ENCODE measurements at places on chromosomes 13 and 19. TPM values are rescaled to one million over a fixed set of nuclear protein-coding genes. Genes with fewer than 3 reads are reported as not detected.

The ARHGAP35 gene
- total RNA-seq = 31.0 TPM

The PROZ gene
- not detected for total RNA-seq

The UNC13A gene
- total RNA-seq = 0.03 TPM

The SULT2A1 gene
- total RNA-seq = not detected

The KIR3DL2 gene
- total RNA-seq = not detected

The C5AR2 gene
- total RNA-seq = not detected

The SIAH3 gene
- total RNA-seq = not detected

The C1QTNF9B gene
- not detected for total RNA-seq

The HRC gene
- total RNA-seq = 375 TPM

The CEACAM5 gene
- total RNA-seq = not detected

The CD177 gene
- total RNA-seq = 0.29 TPM

- DNase-seq = no peak
Observed at GRCh38 chr13:26473571-26474230, 83.8 kb upstream of the WASF3 start.

- DNase-seq = no peak
Observed at GRCh38 chr13:28735481-28736029, 16.8 kb upstream of the SLC46A3 start.

GRCh38 chr13:51162701-51163100 lies 51.6 kb upstream of the C13orf42 start:
- no peak for DNase-seq

- no peak for DNase-seq
Observed at GRCh38 chr13:43166644-43167457, 143.5 kb downstream of the DNAJC15 start.

GRCh38 chr13:33318744-33319143 lies 33.2 kb upstream of the STARD13 start:
- no peak for DNase-seq

- no peak for DNase-seq
Observed at GRCh38 chr19:50238043-50238442, 34.6 kb downstream of the MYH14 start.

DNA sequence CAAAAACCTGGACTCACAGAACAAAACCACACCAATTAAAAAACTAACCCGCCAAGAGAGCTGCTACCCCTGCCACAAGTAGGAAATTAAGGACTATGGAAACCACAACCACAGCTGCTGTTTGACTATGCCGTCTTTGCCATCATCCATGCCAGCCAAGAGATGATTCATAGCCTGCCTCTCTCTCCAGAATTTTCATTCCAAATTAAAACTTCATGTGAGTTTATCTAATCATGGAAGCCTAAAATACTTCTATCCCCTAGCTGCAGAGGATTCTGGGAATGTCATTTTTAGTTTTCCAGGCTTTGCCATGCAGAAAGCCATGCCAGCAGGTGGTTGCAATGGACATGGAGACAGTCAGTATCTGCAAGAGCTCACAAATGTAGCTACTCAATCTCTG lies 27.6 kb upstream of the GTF2F2 start:
- peak; percentile 86 for DNase-seq

DNA sequence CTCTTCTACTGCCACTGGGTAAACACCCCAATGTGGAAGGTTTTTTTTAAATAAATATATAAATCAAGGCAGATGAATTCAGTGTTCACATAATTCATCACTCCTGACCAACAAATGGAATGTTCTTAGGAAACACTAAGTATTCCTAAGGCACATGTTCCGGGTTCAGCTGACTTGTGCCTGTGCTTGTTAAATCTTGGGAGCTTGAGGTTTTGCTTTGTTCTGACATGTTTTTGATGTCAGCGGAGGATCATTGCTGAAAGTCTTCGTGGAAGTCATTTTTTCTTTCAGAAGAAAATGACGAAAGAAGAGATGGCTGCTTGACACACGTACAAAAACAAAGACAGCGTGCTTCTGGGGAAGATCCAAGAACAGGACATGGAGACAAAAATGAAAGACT lies 185.8 kb downstream of the MZT1 start:
- no peak for DNase-seq

DNA sequence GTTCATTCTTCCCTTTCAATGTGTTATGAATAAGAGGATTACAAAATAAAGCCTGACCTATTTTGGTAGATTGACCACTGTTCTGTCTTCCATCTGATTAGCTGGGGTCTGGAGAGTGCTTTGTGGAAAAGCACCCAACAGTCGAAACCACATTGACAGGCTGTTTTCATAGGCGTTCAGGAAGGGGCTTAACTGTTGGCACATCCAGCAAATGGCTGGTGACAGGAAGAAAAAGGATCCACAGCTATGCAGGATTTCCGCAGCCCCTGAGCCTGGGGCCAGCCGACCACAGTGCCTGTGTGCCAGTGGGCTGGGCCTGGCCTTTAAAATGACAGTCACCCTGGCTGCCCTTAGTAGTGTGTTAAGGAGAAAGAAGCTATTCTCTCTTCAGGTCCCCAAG lies 113.3 kb downstream of the SIPA1L3 start:
- peak; percentile 62 for DNase-seq

GRCh38 chr19:56983171-56983570 lies 136.6 kb upstream of the USP29 start:
- no peak for DNase-seq

- DNase-seq = no peak
Observed at GRCh38 chr13:102693250-102693649, 1.6 kb downstream of the METTL21C start.

DNA sequence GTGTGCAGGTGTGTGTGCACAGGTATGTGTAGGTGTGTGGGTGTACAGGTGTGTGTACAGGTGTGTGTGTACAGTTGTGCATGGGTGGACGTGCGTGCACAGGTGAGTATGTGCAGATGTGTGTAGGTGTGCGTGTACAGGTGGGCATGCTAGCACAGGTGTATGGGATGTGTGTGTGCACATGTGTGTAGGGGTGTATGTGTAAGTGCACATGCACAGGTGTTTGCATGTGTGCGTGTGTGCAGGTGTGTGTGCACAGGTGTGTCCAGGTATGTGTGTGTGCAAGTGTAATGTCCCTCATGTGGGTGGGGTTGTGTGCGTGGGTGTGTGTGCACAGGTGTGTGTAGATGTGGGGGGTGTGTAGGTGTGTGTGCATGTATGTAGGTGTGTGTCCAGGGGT lies 27.5 kb upstream of the TFDP1 start:
- DNase-seq = no peak

DNA sequence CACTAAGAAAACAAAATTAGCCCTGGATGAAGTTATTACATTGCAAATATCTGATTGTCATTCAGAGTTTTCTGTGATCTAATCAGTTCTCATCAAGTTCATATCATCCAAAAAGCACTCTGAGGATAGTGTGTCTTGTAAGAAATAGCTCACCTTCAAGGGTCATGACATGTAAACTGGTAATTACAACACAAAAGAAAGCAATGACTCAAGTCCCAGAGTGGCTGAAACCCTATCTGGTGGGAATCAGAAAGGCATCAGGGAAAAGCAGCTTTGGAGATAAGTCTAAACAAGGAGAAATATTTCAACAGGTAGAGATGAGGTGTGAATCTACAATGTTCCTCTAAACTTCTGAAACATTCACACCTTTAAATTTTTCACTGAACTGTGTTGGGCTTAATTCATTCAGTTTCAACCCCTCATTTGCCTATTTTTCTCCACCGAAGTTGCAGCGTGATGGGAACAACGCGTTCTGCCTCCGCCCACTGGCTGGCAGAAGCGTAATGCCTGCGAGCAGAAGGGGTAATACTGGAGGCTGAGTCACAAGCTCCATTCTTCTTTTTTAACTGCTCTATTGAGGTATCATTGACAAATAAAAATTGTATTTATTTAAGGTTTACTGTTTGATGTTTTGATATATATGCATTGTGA lies 155.2 kb upstream of the IPO5 start:
- no peak for DNase-seq

GRCh38 chr19:39372047-39372802 lies 18.7 kb downstream of the PAF1 start:
- DNase-seq = peak; percentile 95

GRCh38 chr19:8030960-8031359 lies 21.6 kb upstream of the CCL25 start:
- DNase-seq = no peak

- DNase-seq = peak; percentile 71
Observed at GRCh38 chr13:29434217-29434945, 161.1 kb downstream of the SLC7A1 start.

GRCh38 chr13:100855151-100855550 lies 180.6 kb upstream of the TMTC4 start:
- no peak for DNase-seq

- DNase-seq = no peak
Observed at GRCh38 chr13:33629605-33630360, 188.2 kb upstream of the RFC3 start.

GRCh38 chr13:100787899-100788298 lies 113.3 kb upstream of the TMTC4 start:
- DNase-seq = no peak

- DNase-seq = no peak
Observed at GRCh38 chr13:112903071-112903577, 65.9 kb upstream of the MCF2L start.

DNA sequence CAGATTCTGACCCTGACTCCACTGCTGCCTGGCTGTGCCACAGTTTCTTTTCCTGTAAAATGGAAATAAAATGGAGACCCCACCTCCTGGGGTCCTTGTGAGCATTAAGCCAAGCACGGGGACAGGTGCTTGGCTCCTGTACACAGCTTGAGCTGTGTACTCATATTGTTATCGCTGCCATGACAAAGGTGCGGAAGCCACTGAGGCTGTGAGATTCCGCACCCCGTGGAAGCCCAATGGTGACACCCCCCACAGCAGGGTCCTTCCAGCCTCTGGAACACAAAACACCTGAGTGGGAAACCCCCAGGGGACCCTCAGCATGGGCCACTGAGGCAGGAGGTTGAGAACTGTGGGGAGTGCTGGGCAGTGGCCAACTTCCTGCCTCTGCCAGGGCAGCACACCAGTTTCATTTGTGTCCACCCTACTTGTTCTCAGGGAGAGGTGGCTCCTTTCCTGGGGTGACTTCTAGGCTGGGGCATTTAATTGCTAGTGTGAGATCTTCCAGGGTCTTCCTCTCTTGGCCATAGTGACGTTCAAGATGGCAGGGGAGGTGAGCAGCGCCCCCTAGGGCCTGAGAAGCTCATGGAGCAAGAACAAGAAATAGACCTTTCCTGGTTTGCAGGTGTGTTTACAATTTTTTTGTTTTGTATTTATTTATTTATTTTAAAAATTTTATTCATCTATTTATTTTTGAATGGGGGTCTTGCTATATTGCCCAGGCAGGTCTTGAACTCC lies 5.4 kb upstream of the JSRP1 start:
- DNase-seq = no peak

DNA sequence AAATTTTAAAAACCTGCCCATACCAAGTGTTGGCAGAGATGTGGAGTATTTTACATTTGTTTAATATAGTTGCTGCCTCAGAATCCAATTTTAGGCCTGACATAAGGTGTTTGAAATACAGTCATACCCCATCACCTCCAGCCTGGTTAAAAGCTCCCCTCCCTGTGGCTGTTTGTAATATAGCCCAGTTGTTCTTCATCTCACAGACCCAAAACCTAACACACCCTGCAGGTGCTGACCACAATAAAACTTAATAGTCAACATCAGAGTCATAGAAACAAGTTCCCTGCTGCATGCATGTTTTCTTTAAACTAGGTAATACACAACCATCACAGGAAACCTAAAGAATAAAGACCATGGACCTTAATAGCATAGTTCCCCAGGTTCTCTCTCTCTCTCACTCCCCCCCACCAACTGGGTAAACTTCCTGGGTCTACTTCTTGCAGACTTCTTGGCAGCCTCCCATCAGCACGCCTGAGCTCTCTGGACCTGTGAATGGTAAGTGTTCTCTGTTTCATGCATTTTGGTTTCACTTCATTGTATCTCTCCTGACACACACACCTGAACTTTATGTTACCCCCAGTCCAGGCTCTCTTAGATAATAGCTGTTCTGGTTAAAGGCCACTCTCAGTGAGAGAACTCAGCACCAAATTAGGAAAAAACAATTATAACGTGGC lies 1369.9 kb downstream of the EFNB2 start:
- DNase-seq = no peak

DNA sequence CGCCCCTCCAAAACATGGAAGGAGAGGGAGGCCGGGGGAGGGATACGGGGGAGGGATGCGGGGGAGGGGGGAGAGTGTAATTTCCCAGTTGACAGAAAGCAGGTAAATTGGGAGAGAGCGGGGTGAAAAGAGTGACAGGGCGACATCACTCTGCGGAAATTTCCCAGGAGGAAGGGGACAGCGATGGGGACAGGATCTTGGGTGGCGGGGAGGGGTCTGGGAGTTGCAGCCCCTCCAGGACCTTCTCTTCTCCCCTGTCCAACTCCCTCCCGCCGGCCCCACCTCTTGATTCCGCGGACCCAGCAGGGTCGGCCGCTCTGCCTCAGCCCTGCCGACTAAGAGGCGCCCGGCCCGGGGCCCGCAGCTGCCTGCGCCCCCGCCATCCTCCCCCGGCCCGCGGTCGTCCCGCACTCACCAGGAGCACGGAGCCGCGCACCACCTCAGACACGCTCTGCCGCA lies 108.0 kb upstream of the DOCK9 start:
- no peak for DNase-seq

GRCh38 chr13:45269204-45269603 lies 68.4 kb upstream of the KCTD4 start:
- DNase-seq = no peak

DNA sequence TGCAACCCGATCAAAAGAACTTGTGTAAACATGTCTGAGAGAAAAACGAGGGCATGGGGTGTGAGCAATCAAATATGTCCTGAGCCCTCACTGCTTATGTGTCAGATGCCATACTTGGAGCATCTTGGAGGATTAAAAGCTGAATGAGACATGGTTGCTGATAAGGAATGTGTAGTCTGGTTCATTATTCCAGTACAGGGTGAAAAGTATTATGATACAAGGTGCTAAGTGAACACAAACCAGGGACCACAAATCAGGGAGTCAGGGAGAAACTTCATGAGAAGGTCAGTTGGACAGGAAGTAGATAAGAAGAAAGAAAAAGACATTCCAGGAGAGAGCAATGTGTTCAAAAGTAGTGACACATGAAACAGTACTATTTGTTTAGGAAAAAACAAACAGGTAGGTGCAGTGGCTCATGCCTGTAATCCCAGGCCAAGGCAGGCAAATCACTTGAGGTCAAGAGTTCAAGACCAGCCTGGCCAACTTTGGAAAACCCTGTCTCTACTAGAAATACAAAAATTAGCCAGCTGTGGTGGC lies 2.0 kb upstream of the RCBTB1 start:
- DNase-seq = no peak

- DNase-seq = no peak
Observed at GRCh38 chr13:113351514-113352026, 12.4 kb downstream of the GRTP1 start.

DNA sequence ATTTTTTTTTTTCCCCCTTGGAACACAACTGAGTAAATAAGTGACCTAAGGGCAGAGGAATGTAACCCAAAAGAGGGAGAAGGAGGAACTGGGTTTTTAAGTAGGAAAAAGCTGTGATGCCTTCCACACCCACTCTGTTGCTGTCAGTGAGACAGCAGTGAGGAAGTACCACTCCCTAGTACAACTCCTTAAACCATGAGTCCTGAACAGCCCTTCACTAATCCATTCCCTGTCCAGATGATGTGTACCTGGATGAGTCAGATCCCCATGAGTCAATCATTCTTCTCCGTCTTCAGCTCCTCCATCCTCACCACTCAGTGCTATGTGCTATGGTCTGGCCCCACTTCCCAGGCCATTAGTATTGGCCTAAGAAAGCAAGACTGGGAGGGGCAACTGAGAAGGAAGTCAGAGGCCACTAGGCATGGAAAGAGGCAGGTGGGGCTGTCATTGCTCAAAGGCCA lies 12.9 kb upstream of the CXCL17 start:
- DNase-seq = no peak

- no peak for DNase-seq
Observed at GRCh38 chr19:46733690-46734292, 12.1 kb upstream of the FKRP start.

GRCh38 chr13:43472339-43472738 lies 314.4 kb downstream of the ENOX1 start:
- DNase-seq = peak; percentile 54

Measured in myocyte (in vitro differentiated cells).